Renal cortical epithelial cell (primary cell): ENCODE measurements at places on chromosomes 12 and 14. TPM values are rescaled to one million over a fixed set of nuclear protein-coding genes. Genes with fewer than 3 reads are reported as not detected.
A peak's percentile ranks its signal among the peaks of the same experiment; 100 is the strongest.

GRCh38 chr12:8913702-8914032 is 642 bp upstream of the PHC1 start:
- peak; percentile 10 for DNase-seq

DNA sequence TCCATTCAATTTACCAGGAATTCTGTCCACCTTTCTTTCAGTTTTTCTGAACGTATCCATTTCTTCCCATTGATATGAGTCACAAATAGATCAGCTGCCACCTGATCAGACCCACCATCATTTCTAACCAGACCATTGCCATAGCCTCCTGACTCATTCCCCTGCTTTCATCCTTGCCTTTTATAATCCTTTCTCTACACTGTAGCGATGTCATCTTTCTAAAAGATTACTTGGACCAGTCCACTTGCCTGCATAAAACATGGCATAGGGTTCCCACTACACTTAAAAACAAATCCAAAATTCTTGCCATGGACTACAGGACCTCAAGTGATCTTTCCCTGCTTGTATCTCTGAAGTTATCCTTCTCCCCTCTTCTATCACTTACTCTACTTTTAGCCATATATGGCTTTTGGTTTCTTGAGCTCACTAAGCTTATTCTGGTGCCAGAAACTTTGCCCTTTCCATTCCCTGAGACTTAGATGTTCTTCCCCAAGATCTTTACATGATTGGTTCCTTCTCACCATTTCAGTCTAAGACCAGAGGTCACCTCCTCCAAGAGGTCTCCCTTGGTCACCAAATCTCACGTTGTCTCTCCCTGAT is 149.5 kb upstream of the KRR1 start:
- DNase-seq = peak; percentile 62

DNA sequence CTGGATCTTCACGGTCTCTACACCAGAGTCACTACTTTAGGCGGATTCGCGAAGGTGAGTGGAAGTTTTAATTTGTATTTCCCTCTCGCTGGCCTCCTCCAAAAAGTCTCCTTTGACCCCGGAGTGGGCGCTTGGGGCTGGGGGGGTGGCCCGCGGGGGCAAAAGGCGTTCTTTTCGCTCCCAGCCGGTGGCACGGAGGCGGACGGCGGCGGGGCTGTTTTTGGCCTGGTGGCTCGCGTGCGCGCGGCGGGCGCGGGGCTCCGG is 510 bp downstream of the ARID2 start:
- DNase-seq = no peak

DNA sequence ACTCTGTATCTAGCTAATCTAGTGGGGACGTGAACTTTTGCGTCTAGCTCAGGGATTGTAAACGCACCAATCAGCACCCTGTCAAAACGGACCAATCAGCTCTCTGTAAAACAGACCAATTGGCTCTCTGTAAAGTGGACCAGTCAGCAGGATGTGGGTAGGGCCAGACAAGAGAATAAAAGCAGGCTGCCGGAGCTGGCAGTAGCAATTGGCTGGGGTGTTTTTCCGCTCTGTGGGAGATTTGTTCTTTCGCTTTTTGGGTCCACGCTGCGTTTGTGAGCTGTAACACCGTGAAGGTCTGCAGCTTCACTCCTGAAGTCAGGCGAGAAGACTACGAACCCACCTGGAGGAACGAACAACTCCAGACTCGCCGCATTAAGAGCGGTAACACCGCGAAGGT is 76.5 kb downstream of the SPRING1 start:
- DNase-seq = no peak

DNA sequence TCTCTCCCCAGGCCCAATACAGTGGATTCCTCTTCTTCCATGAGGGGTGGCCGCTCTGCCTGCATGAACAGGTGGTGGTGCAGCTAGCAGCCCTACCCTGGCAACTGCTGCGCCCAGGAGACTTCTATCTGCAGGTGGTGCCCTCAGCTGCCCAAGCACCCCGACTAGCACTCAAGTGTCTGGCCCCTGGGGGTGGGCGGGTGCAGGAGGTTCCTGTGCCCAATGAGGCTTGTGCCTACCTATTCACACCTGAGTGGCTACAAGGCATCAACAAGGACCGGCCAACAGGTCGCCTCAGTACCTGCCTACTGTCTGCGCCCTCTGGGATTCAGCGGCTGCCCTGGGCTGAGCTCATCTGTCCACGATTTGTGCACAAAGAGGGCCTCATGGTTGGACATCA is 3.8 kb downstream of the ARHGEF40 start:
- no peak for DNase-seq

DNA sequence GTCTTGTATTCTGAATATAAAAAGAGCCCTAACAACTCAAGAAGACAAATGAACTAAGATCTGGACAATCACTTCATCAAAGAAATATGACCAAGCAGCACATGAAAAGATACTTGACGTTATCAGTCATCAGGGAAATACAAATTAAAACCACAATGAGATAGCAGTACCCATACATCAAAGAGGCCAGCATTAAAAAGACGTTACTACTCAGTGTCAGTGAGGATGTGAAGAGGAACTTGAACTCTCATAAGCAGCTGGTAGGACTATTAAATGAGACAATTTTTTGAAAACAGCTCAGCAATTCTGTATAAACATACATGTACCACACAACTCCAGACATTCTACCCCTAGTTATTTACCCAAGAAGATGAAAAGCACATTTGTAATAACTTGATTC is 55.9 kb downstream of the FERMT2 start:
- DNase-seq = no peak

KERA gene
- not detected in 2 replicates for total RNA-seq

MYF6 gene
- total RNA-seq = 0.52 TPM in 1 of 2 replicates, not detected in the other

CCDC92 gene
- total RNA-seq = 4.3 and 21.7 TPM in 2 replicates

DNA sequence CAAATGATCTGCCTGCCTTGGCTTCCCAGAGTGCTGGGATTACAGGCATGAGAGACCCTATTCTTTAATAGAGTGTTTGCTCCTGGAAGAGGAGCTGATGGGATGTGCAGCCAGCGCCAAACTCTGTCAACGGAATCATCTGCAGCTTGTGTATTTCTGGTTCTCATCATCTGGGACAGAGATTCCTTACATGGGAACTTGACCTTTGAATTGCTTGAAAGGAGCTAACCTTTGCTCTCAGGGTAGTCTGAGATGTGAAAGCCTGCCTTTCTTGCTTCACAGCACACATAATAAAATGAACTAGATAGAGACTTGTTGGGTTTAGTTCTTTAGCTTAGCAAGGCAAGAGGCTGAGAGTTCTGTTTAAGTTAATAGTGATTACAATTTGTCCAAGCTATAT is 120.0 kb downstream of the OTOGL start:
- peak; percentile 73 for DNase-seq

IQSEC3 gene
- 0.10 TPM in 1 of 2 replicates, not detected in the other for total RNA-seq

- DNase-seq = peak; percentile 36
Observed at GRCh38 chr12:112418608-112419296, at the start of gene PTPN11. Gene PTPN11 (plus strand): TSS chr12:112418947. CDS start chr12:112419112, 165 bp downstream.

RHEBL1 gene
- total RNA-seq = 0.10 and 1.7 TPM in 2 replicates

DNA sequence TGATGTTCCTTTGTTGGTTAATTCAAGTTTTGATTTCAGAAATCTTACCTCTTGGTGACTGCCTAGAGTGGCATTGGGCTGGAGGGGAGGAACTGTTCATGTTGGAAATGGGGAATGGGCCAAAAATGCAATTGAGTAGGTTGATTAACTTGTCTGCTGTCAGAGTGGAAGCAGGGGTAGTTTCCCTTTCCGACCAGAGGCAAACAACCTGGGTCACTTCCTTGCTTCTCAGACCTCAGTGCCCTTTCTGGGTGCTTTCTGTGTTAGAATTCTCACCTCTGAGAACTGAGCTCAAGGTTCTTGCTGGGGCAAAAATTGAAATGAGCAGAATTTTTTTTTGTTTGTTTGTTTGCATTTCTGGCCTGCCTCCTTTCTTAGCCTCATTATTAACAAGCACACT is 2.3 kb upstream of the M6PR start:
- DNase-seq = no peak

DNA sequence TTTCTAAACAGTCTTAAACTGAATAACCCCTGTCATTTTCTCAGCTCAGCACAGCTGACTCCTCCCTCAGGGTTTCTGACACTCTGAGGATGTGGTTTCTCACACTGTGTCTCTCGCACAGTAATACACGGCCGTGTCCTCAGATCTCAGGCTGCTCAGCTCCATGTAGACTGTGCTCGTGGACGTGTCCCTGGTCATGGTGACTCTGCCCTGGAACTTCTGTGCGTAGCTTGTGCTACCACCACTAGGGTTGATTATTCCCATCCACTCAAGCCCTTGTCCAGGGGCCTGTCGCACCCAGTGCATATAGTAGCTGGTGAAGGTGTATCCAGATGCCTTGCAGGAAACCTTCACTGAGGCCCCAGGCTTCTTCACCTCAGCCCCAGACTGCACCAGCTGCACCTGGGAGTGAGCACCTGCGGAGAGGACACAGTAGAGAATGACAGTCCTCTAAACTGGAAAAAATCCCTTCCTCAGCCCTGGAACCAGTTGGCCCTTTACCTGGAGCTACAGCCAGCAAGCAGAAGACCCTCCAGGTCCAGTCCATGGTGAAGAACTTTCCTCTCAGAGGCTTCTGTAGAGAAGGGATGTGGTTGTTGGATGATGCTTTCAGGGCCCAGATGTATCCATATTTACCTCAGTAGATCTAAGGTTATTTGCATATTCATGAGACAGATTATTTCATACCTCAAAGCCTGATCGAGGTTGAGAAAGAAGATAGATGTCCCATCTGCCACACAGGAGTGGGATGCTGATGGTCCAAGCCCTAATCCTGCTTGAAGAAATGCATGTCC is 984.8 kb downstream of the TMEM121 start:
- DNase-seq = no peak

NPFF gene
- total RNA-seq = not detected in 2 replicates

- DNase-seq = no peak
Observed at GRCh38 chr12:111434680-111435338, 29.1 kb downstream of the SH2B3 start.

DNA sequence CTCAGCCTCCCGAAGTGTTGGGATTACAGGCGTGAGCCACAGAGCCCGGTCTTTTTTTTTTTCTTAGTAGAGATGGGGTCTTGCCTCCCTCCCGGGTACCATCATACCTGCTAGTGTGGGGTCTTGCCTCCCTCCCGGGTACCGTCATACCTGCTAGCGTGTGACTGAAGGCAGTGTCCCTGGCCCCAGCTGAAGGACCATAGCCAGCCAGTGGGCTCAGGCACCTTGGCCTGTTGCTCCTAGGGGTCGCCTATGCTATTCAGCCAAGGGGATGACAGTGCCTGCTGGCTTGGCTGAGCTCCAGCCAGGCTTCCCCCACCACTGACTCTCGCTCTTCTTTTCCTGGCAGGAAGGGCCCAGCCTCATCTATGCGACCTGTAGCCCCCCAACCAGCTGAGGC is 10.5 kb upstream of the BLTP3B start:
- DNase-seq = no peak

B4GALNT3 gene
- total RNA-seq = 0.94 and 3.1 TPM in 2 replicates

DNA sequence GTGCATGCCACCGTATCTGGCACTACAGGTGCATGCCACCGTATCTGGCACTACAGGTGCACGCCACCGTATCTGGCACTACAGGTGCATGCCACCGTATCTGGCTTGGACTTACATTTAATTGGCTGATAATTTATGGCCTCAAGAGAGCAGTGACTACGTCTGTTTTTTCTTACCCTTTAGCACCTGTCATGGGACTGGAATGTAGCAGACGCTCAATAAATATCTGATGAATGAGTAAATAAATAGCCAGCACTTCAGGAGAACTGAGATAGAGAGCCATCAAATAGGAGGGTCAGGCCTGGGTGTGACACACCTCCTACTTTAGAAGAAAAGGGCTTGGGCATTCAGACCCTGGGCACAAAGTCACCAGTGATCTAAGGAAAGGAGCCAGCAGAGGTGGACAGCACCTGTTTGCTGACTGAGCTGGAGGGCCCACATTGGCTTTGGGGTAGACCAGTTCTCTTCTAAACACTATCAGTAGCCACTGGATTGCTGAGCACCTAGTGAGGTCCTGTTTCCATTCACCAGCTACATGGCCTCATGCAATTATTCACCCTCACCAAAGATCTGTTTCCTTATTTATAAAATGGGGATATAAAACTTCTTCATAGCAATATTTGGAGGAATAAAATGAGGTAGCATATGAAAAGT is 50.1 kb downstream of the RFX4 start:
- DNase-seq = peak; percentile 31

HOXC11 gene
- 0.69 and 1.7 TPM in 2 replicates for total RNA-seq
